ENCODE measurements at places on chromosomes 11 and 22.

- no peak for DNase-seq
Measured at GRCh38 chr11:126624506-126624905, 269.0 kb downstream of the ST3GAL4 start.

- no peak for DNase-seq
Measured at GRCh38 chr11:127056338-127056971, 55.9 kb upstream of the KIRREL3 start.

GRCh38 chr22:27501191-27501936 lies 300.2 kb downstream of the MN1 start:
- DNase-seq = no peak

- no peak for DNase-seq
Measured at GRCh38 chr22:34776817-34777216, 289.1 kb upstream of the ISX start.
